ENCODE measurements at places on chromosomes 12 and 14.

- H3K27me3 ChIP-seq, result no peaks in the 10 kb centered on the region
- H3K27ac ChIP-seq, result peak overlapping the region; percentile 97
- peaks cover 29% of the 10 kb centered on the region for H3K4me1 ChIP-seq
These were observed 731 bp upstream of the PCNX4 start for GRCh38 chr14:60090864-60091519.

DNA sequence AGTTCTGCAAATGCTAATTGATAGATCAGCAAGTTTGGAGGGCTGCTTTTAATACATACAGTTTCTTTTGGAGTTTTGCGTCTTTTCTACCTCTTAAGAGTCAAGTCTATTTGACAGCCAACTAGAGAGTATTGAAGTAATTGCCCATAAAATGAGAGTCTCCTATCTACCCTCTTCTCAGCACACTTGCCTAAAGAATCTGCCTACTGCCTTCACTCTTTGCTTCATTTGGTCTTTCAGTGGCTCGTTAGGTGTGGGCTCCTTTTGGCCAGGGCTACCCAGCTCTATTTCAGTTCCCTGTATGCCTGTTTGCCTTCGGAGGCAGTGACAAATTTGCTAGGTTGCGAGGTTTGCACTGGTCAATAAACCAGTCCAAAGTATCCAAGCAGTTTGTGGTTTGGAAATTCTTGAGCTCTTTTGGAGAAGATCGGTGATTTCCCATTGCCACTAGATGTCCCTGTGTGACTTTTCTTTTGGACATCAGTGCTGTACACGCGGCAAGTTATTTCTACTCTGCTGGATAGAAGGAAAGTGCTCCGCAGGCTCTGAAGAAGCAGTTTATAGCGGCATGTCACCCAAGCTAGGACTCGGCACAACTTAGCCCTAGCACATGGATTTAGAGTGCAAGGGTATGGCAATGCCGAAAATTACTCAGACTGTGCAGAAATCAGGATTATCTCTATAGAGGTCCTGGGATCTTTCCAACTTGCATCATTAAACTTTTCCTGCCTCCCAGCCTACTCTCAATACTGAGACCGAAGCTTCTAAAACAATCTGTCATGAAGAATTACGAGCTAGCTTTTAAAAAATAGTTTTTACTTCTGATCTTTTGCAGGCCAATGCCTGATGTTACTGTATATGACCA lies 38.6 kb downstream of the MGST1 start:
- no peaks in the 10 kb centered on the region for H3K36me3 ChIP-seq
- H3K4me3 ChIP-seq, result no peak overlapping the region
- H3K27ac ChIP-seq, result no peak overlapping the region
- H3K27me3 ChIP-seq, result no peaks in the 10 kb centered on the region

DNA sequence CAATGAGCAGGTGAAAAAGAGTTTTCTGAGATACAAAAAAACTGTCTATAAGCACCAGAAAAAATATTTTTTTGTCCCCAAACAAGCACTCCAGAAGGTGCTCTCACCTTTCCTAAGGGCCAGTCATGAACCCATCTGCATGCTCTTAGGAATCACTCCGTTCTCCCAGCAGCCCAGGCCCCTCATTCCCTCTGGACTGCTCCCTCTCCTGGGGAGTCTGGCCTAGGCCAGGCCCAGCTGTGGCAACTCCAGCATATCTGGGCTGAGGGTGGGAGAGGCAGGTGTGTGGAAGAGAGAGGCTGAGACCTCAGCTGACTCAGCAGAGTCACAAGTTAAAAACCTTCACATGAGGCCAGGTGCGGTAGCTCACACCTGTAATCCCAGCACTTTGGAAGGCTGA lies 54.6 kb downstream of the TRAFD1 start:
- no peaks in the 10 kb centered on the region for H3K27me3 ChIP-seq
- no peak overlapping the region for H3K27ac ChIP-seq
- no peak overlapping the region for H3K4me3 ChIP-seq
- H3K4me1 ChIP-seq, result no peaks in the 10 kb centered on the region
- peaks cover 30% of the 10 kb centered on the region for H3K36me3 ChIP-seq

- H3K27me3 ChIP-seq, result no peaks in the 10 kb centered on the region
- H3K36me3 ChIP-seq, result no peaks in the 10 kb centered on the region
- H3K27ac ChIP-seq, result no peak overlapping the region
- no peak overlapping the region for H3K4me3 ChIP-seq
These were observed 32.2 kb upstream of the GNG2 start for GRCh38 chr14:51828017-51828797.

- H3K27ac ChIP-seq, result no peak overlapping the region
- H3K4me1 ChIP-seq, result no peaks in the 10 kb centered on the region
- H3K4me3 ChIP-seq, result no peak overlapping the region
- peaks cover 27% of the 10 kb centered on the region for H3K27me3 ChIP-seq
These were observed 35.7 kb upstream of the TMEM263 start for GRCh38 chr12:106919910-106920544.

GRCh38 chr12:83224012-83224411 lies 537.3 kb downstream of the TMTC2 start:
- H3K4me1 ChIP-seq, result peaks cover 6% of the 10 kb centered on the region
- H3K27me3 ChIP-seq, result no peaks in the 10 kb centered on the region
- H3K27ac ChIP-seq, result no peak overlapping the region

GRCh38 chr14:65042296-65042695 lies 55.6 kb downstream of the FNTB start:
- peaks cover 49% of the 10 kb centered on the region for H3K36me3 ChIP-seq
- no peak overlapping the region for H3K4me3 ChIP-seq
- peaks cover 8% of the 10 kb centered on the region for H3K4me1 ChIP-seq
- peak overlapping the region; percentile 35 for H3K27ac ChIP-seq

- H3K36me3 ChIP-seq, result no peaks in the 10 kb centered on the region
- H3K27ac ChIP-seq, result peak overlapping the region; percentile 93
- DNase-seq, result no peak
These were observed 36.3 kb upstream of the SINHCAF start for GRCh38 chr12:31362115-31362758.

Measured in mesothelial cell of epicardium (in vitro differentiated cells).